ENCODE measurements at places on chromosomes 16 and 17. TPM values are rescaled to one million over a fixed set of nuclear protein-coding genes. Genes with fewer than 3 reads are reported as not detected.

- DNase-seq = no peak
Observed at GRCh38 chr17:41894791-41895331, 23.9 kb downstream of the ACLY start.

GRCh38 chr17:50935221-50935995, 69.3 kb upstream of the TOB1 start:
- DNase-seq = no peak

DNA sequence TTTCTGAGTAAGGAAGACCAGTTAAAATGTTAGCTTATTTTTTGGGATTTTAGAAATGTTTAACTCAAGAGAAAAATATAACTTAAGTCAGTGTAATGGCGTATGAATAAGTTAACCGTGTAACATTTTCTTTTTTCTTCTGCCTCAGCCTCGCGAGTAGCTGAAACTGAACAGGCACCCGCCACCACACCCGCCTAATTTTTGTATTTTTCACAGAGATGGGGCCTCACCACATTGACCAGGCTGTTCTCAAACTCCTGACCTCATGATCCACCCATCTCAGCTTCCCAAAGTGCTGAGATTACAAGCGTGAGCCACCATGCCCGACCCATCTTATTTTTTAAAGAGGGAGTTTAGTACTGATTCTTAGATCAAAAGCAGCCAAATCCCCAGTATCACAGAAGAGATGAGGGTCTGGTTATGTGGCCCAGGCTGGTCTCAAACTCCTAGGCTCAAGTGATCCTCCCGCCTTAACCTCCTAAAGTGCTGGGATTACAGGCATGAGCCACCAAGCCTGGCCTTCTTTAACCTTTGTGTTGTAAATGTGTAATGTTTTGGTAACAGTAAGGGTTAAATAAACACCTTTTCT, 16.8 kb downstream of the PITPNC1 start:
- no peak for DNase-seq

The HSF5 gene
- total RNA-seq = 0.07 TPM

The FOXF1 gene
- 0.11 TPM for total RNA-seq

All from pulmonary artery endothelial cell (primary cell).